ENCODE measurements at places on chromosomes 2 and 18.
A peak's percentile ranks its signal among the peaks of the same experiment; 100 is the strongest.

DNA sequence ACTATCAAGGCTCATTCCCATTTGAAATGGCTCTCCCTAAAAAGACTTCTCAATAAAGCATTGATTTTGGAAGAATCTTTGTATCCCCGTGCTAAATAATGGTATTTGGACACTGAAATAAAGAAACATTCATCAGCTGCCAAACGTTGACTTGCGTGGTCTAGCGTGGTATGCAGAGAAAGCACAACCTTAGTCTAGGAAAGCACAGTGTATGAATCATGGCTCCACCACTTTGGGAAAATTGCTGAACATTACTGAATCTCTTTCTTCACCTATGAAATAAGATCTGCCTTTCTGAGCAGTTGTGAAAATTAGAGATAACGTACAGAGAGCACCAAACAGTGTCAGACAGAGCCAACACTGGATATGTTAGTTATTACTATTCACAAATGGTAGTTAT is 353.9 kb downstream of the SS18 start:
- DNase-seq, result no peak

- DNase-seq, result no peak
Measured at GRCh38 chr2:85828725-85829124, 60.1 kb downstream of the ST3GAL5 start.

GRCh38 chr2:238030422-238031155 is 30.2 kb upstream of the SCLY start:
- DNase-seq, result no peak

GRCh38 chr2:225290757-225291400 is 108.6 kb upstream of the NYAP2 start:
- DNase-seq, result no peak

- DNase-seq, result peak; percentile 33
Measured at GRCh38 chr2:124967325-124967724, 942.2 kb downstream of the CNTNAP5 start.

GRCh38 chr2:200095436-200095835 is 140.1 kb downstream of the MAIP1 start:
- no peak for DNase-seq

GRCh38 chr2:191226196-191226595 is 19.0 kb upstream of the MYO1B start:
- DNase-seq, result no peak

DNA sequence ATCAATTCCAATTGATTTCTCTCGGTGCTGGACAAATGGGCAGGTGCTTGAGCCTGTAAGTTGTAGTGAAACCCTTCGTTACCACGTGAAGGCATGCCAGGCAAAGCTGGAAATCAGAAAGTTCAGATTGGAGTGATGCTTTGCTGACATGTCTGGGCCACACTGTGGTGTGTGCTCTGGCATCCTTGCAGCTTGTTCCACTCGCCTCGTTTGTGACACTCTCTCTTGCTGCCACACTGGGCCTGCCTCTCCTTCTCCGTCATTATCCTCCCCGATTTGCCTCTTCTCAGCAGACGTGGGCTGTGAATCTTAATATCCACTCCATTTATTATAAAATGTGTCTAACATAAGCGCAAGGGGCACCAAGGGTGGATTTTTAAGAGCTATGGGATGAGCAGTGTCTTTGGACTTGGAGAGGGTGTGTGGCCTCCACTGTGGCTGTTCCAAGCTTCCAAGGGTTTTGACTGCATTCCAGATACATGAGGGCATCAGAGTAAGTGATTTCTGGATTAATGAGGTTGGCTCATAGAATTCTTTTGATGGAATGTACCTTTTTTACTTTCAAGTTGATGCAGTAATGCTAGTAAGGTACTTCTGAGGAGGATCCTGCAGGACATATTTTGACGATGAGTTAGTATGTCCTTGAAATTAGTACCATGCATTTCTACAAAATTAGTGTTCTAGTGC is 238.8 kb downstream of the TPGS2 start:
- DNase-seq, result no peak

DNA sequence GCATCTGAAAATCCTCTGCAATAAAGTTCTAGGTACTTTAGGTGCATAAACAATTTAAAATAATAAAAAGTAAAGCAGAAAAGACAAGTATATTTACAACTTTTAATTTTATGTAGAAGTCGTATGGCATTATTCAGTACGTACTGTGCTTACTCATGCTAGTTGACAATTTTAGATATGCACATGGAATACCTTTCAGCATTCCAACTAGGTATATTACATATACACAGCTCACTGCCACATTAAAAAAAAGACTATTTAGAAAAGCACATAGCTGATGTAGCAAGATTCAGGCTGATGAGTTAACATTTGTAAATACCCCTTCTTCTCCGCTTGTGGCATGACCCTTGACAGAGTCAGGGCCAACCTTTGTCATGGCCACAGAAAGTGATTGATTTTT is 171.2 kb downstream of the FBXO15 start:
- no peak for DNase-seq

DNA sequence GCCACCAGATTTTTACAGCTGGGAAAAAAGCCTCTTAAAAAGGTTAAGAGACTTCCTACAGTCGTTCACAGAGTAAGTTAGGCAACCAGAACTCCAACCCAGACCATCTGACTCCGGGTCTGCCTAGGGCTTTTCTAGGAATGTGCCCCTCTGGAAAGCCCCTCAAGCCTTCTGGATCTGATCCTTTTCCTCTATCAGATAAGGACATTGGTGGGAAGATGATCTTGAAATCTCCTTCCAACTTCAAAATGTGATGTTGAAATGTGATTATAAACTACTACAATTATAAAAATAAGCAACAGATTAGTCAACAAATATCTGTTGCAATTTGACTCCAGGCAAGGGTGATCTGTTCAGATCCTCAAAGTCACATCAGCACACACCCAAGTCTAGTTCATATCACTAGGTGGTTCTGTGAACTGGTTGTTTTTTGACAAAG is 270.4 kb downstream of the ARHGAP15 start:
- no peak for DNase-seq

- no peak for DNase-seq
Measured at GRCh38 chr2:10228611-10229365, 73.9 kb upstream of the HPCAL1 start.

- DNase-seq, result no peak
Measured at GRCh38 chr2:152782171-152782570, 63.8 kb downstream of the ARL6IP6 start.

DNA sequence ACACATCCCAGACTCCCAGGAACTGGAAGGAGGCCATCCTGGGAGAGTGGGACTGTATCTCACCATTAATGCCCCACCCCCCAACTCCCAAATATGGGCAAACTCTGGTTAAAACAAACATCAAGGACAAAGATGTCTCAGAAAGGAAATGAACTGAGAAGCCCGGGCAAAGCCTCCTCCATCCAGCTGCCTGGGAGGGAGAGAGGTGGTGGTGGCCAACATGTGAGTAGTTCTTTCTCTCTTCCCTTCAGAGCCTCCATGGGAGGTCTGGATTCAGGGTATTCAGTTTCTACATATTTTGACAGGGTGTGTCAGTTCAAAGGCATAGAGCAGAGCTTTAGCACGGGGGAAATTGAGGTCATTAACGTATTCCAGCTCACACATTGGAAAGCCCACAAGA is 57.5 kb downstream of the CXCR4 start:
- DNase-seq, result no peak

GRCh38 chr18:62881509-62882016 is 166.2 kb downstream of the PHLPP1 start:
- no peak for DNase-seq

DNA sequence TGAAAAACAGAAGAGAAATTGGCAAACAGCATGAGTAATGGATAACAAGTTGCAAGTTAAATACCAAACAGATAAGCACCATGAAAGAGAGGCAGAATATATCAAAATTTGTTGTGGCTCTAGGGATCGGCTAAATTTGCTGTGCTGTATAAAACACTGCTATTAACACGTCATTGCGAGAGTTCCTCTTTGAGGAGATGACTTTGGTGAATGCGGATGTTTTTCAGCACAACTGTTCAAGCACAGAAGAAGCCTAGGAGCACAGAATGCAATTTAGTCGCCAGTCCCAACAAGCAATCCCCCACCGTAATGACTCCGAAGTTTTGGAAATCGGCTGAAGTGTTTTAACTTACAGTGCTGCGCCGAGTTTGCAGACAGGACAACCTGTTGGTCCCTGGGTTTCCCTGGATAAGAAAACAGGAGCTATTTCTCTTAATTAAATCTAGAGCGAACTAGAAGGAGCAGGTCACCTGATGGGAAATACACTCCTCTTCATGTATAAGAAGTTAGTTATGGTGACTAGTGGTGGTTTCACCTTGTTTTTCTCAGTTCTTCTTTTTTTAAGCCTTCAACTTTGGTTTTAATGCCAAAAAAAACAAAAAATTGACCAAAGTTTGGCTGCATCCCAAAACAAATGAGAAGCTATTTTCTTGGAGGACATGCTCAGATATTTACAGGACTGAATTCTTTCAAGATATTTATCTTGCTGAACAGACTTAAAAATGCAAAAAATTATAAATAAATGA is 454.1 kb upstream of the SALL3 start:
- DNase-seq, result no peak

- no peak for DNase-seq
Measured at GRCh38 chr2:60634438-60634837, 81.0 kb upstream of the BCL11A start.

GRCh38 chr2:186575302-186575701 is 14.6 kb upstream of the ITGAV start:
- DNase-seq, result peak; percentile 41

GRCh38 chr18:34857320-34857719 is 147.2 kb downstream of the DTNA start:
- no peak for DNase-seq

GRCh38 chr2:1830936-1831619 is 86.8 kb upstream of the PXDN start:
- no peak for DNase-seq

GRCh38 chr2:61562615-61563014 is 24.5 kb upstream of the XPO1 start:
- no peak for DNase-seq

GRCh38 chr2:33042819-33043218 is 96.1 kb downstream of the LTBP1 start:
- peak; percentile 38 for DNase-seq

GRCh38 chr2:234203135-234203984 is 152.9 kb downstream of the SPP2 start:
- DNase-seq, result no peak

DNA sequence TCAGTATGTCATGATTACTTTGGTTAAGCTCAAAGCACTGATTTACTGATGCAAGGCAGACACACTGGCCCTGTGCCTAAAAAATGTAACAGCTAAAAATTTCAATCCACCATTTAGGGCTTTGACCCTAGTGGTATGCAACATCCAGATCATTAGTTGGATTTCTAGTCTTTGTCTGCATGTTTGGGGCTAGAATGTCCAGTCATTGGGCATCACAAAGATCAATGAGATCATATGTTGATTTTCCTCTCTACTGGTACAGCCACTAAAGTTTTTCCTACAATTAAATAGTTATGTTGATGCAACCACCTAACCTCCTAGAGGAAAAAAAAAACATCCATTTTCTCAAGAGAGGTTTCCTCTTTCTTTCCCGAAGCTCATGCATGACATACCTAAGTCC is 53.4 kb upstream of the REV1 start:
- no peak for DNase-seq

GRCh38 chr2:88855620-88856408 is 164.3 kb downstream of the RPIA start:
- DNase-seq, result no peak

GRCh38 chr2:189514104-189514503 is 66.5 kb downstream of the SLC40A1 start:
- DNase-seq, result no peak

DNA sequence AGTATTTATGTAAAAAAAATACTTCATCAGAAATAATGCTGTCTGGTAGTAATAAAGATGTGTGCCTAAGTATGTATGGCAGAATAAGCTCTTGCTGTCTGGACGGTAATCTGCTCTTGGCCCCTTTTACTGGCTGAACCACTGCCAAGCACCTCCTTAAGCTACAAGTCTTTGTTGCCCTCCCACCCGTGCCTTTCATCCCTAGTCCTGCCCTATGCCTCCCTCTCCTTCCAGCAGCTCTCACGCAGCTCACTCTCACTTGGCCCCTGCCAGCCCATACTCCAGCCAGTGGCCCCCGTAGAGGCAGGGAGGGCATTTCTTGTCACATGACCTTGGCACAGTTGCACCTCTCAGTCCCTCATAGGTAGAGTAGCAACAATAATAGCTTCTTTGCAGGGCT is 54.5 kb upstream of the NPAS2 start:
- no peak for DNase-seq

DNA sequence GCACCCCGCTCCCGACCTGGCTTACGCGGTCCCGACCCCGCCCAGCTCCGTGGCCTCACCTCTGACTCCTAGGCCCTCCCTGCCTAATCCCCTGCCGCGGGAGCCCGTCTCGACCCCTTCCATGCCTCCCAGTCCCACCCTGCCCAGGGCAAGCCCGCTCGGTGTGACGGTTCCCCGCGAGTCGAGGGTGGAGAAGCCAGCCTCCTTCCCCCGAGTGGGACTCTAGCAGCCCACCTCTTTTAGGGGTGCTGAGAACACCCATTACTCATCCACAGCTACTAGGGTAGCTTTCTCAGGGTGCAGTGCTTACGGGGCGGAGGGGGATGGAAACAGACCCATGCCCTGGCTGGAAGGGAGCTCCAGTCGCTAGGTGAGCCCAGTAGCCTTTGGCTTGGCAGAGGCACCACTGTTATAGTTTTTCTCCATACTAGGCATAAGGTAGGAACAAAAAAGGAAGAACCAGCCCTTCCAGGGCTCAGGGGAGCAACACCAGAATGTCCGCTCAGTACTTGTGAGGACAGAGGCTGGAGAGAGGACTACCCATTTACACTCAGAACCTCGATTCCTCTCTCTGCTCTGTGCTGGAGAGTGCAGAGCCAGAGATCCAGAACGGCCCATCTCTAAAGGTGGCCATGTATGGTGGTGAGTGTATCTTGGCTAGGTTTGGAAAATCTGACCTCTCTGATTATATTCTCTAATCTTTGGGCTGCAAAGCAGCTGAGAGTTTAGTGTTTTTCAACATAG is 606 bp downstream of the AGBL5 start:
- no peak for DNase-seq

All from spinal cord (tissue), 10 donors.